Stimulated activated CD4-positive, alpha-beta T cell treated with anti-CD3 and anti-CD28 coated beads, Interleukin-2, amount 100 ng/mL, for 24 hours (primary cell): ENCODE measurements at places on chromosomes 7 and 10.

GRCh38 chr10:44161184-44161583, 223.7 kb downstream of the CXCL12 start:
- DNase-seq, result no peak

- no peak for DNase-seq
These were observed 39.2 kb upstream of the LRRC17 start for GRCh38 chr7:102873470-102874165.

DNA sequence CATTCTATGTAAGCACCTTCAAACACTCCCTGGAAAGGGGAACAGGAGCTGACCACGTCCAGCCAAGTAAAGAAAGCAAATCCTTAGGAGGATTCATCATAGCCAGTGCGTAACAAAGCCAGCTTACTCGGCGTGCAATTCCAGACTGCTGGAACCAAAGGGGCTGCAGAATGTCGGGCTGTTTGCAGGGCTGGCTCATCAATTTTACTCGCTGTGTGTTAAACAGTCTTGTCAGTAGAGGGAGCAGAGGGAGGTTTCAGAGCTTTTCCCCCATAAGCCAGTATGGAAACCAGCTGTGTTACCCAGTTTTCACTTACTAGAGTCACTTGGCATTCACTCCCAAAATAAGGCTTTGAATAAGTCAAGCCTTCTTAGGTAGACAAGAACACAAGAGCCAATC, 127.1 kb downstream of the KMT2E start:
- no peak for DNase-seq

DNA sequence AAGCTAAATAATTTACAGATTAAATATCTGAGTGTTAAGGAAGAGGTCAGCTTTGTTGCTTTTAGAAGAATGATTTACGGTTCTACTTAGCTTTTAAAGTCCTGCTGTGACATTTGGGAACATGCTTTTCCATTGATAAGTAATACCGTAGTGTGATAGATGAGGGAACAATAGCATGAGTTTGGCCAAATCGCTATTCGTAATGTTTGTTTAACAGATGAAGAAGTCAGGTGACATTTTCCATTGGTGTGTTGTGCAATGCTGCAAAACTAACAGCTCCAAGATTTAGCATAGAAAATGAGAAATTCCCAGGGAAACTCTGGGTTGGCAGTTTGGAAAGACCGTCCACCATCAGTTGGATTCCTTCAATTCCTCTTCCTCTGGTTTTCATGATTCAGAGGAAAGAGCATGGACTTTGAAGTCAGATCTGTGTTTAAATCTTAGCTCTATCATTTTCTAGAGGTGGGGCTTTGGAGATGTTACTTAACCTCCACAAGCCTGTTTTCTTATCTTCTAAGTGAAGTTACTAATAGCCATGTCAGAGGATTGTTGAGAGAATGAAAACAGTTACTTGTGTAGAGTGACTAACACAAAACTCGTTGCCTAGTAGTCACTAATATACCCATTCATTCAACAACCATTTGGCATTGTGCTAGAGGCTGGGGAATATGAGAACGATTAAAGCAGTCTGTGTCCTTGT, 140.4 kb upstream of the BMPER start:
- DNase-seq, result no peak

DNA sequence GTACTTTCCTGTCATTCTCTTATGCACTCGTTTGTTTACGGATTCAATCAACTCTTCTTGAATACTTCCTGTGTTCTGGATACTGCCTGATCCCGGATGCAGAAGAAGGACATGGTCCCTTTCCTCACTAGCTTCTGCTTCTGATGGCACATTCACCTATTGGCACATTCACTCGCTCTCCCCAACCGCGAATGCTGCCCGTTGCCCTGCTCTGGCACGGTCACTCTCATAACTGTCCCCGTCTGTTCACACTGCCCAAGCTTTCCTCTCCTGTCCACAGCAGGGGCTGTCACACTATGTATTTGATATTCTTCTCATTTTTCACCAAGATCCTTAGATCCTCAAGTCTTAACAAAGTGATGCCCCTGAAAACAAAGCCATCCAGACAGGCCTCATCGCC, 327.4 kb downstream of the PAXIP1 start:
- DNase-seq, result no peak

DNA sequence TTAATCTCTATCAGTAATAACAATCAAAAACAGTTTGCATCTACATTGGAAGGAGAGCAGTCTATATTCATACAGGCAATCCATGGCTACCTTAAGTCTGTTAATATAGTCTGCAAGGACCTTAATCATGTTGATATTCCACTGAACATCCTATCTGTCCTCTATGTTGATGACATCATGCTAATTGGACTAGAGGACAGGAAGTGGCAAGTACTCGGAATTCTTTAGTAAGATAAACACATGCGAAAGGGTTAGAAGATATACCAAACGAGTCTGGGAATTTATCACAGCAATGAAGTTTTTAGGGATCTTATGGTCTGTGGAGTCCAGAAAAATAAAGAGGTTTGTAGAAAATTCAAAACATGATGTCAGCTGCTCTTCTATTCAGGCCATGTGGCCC, 11.3 kb upstream of the SAMD9L start:
- DNase-seq, result no peak

GRCh38 chr10:3111621-3112163, 44.3 kb downstream of the PFKP start:
- DNase-seq, result no peak

- no peak for DNase-seq
These were observed 117.3 kb upstream of the INHBA start for GRCh38 chr7:41820111-41820671.

GRCh38 chr7:103809229-103809994, 180.0 kb downstream of the RELN start:
- DNase-seq, result no peak

GRCh38 chr7:125526958-125527357, 597.3 kb upstream of the POT1 start:
- DNase-seq, result no peak

DNA sequence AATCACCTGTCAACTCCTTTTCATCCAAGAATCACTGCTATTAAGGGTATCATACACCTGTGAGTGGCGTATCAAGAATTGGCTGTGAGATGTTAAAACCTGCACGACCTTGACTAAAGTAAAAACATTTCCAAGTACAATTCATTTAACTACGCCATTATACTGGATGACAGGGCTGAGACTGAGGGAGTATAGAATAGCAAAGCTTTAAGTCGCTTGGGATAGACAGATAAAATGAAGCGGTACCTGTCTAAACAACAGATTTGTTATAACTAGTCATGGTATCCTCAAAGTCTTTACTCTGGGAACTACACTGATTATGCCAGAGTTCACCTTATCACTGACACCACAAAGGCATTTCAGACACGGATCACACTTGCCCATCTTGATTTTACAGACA, 366.1 kb upstream of the LRRN3 start:
- DNase-seq, result no peak

DNA sequence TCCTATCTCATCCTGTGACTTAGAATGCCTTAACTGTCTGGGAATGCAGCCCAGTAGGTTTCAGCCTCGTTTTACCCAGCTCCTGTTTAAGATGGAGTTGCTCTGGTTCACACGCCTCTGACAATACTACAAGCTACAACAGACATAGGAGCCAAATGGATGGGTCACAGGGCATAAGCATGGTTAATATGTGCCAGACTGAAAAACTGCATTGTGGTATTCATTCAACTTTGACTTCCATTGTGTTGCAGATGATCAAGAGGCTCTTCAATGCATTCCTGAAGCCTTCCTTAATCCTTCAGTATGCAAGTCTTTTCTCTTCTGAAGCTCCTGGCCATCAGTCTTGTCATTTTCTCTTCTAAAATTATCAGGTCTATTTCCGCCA, 20.3 kb upstream of the RNF32 start:
- no peak for DNase-seq

DNA sequence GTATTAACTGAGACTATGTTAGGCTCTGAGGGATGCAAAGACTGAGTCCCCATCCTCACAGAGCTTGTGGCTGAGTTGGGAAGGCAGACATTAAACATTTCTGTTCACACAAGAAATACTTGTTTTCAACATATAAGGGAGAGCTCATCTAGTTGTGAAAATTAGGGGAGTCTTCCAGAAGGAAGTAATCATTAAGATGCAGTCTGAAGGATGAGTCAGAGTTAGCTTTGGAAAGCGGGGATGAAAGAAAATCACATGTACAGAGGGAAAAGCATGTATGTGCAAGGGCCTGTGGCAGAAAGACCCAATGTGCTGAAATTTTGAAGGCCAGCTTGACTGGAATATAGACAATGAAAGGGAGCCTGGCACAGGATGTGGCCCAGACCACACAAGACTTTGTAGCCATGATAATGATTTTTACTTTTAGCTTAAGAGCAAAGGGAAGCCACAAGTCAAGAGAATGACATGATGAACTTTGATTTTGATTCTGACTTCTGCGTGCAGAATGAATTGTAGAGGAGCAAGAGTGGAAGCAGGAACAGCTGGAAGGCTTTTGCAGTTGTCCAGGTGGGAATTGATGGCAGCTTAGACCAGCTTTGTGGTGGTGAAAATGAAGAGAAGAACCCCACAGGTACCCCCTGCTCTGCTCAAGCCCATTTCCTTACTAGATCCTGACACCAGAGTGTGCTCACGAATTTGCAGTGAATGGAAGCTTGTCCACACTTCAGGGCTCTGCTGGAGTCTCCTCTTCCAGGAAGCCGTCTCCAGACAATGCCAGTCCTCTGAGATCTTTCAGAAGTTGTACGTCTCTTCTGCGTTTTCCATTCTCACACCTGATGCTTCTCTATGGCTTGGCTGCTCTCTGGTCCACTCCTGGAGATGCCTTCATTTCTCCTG, 115.6 kb downstream of the ATXN7L1 start:
- DNase-seq, result no peak

DNA sequence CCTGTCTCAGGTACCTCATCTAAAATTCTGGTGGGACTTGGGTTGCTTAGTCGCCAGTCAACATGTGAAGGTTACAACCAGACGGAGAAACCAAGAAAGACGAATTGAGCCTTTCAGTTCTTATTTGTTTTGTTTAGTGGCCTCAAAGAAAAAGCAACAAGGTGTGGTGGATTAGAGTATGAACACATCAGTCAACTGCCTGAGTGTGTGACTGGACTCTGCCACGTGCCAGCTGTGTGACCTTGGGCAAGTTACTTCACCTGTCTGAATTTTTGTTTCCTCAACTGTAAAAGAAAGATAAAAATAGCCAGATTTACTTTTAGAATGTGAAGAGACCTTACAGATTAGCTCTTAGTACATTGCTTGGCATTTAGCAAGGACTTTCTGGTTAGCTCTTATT, 259.2 kb downstream of the CREB5 start:
- no peak for DNase-seq

GRCh38 chr7:151374139-151374538, 32.5 kb downstream of the NUB1 start:
- no peak for DNase-seq

DNA sequence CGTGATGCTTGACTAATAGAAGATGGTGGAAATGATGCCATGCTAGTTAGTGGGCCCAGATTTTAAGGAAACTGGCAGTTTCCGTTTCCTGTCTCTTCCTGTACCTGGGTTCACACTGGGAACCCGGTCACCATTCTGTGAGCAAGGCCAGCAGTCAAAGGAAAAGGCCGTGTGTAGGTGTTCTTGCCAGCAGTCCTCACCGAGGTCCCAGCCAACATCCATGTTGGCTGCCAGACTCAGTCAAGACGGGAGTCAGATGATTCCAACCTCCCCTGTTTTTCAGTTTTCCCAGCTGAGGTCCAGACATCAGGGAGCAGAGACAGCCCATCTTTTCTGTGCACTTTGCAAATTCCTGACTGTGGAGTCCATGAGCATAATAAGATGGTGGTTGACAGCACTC, 15.2 kb upstream of the PILRB start:
- DNase-seq, result no peak

DNA sequence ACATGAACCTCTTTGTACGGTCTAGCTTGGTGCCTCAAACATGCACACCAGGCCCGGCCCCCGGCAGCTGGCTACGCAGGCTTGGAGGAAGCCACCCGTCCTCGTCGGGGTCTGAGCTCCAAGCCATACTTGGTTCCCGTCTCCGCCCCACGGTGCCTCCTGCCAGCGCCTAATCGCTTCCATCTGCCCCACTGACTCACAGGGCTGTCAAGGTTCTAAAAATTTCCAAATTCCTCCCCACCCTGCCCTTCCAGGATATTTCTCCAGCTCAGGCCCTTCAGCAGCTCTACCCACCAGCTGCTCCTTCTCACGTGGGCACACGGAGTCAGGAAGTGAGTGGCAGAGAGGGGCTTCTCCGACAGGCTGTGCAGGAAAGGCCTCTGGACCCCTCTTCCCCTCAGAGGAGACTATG, 38.8 kb downstream of the TMEM270 start:
- DNase-seq, result no peak

- DNase-seq, result no peak
These were observed 245.7 kb downstream of the CCSER2 start for GRCh38 chr10:84574102-84574501.

DNA sequence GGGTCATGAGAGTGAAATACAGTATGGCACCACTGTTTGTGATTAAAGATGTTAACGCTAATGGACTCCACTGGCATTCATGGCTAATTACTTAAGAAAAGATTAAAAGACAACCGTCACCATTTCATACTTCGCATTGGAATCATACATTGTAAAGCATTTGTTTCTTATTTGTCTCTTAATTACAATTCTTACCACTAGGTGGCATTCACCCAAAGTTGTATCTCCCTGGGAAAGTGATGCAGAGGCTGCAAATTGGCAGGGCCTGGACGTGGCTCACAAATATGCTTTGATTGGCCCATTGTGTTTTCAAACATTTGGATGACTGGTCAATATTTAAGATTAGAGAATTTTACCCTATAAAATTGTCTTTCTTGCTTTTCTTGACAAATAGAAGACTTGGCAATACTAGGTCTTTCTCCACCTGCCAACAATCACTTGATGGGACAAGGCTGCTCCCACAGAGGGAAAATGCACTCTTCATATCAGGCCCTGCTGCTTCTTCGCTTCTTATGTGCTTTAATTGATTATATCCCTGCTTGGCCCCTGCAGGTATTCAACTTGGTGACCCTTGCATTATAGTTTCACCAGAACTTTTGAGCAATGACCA, 72.1 kb upstream of the STARD3NL start:
- no peak for DNase-seq

DNA sequence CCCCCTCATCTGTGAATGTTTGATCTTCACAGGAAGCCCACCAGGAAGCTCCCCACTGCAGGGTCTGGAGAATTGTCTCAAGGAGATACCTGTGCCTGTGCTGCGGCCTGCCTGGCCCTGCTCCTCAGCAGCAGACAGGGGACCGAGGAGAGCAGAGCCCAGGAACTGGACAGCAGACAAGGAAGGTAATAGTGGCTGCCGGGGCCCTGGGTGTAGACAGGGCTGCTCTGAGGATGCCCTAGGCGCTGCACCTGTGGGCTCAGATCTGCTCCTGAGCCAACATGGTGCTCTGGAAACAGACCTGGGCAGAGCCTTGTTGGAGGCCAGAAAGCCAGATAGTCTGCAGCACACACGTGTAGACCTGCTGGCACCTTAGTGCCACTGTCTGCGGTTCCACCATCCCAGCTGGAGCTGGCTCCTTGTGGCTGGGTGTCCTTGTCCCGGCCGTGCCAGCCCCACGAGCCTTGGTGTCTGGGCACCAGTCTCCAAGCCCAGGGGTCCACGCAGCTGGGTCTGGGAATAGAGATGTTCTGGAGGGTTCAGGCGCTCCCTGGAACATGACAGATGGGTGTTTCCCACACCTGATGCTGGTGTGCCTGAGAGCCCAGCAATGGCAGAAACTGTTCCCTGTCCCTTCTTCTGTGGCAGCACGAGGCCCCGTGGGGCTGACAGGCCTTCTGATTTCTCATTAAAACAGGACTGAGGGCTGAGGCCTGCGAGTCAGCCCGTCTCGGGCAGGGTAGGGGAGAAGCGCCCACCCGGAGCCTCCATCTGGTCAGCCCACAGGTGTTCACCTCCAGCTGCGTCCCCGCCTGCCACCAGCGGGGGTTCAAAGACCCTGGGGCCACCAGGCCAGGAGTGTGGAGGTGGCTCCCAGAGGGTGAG, 44.7 kb downstream of the ZNF467 start:
- DNase-seq, result no peak
